Effector CD8-positive, alpha-beta T cell (primary cell): ENCODE measurements at places on chromosomes 4 and X.

DNA sequence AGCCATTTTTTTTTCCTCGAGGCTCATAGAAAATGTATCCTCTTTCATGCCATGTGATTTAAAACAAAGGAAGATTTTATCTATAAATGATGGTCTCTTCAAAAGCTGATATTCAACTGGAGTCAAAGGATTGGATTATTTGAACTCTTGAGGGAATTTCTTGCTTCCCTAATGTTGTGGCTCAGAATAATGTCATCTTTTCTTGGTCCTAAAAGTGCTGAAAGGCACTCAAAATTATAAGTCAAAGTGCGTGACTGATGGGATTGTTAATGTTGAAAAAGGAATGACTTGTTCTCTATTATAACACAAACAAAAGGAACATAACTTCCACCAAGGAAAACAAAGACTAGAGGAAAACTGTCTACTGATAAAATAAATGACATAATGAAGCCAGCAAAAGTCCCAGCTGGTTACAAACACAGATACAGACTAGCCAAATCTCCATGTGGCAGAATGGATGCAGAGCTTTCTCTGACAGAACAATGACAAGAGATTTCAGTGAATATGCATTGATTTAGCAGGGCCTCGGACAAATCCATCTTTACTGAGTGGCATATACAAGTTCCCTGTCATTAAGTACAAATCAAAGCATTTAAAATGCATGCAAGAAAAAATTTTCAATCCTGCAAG is 552.6 kb downstream of the GBA3 start:
- DNase-seq: no peak

- no peak for DNase-seq
These were observed 50.8 kb downstream of the LRP2BP start for GRCh38 chr4:185344743-185345538.

GRCh38 chrX:526295-527224 is 104.0 kb upstream of the SHOX start:
- DNase-seq: no peak

- DNase-seq: no peak
These were observed 138.8 kb upstream of the BANK1 start for GRCh38 chr4:101651778-101652177.

DNA sequence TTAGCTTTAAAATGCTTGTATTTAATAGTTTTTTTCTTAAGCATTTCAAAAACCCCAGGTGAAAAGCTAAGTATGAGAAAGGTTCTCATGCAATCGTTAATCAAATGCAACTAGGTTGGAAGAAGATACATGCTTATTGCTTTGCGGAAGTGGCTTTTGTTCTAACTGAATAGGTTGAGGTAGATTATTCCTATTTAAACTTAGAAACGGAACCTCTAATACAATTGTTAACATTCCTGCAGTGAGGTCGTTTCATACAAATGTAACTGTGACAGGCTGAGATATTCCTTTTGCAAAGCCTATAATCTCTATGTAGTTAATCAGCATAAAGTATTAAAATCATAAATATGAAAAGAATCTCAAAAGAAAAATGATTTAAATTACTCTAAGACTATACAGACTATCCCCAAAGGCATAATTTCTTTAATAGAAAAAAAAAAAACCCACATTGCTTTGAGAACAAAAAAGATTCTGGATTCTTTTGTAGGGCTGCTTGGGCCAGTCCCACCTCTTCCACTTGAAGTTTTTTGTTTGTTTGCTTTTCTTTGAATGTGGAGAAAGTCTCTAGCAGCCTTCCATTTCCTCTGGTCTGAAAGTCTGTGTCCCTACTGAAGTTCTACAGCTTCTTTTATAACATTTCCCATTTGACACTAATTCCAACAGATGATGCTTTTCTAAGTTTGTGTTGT is 25.6 kb upstream of the SORBS2 start:
- no peak for DNase-seq

- DNase-seq: no peak
These were observed 1670.4 kb upstream of the AGA start for GRCh38 chr4:179112441-179113170.
